CD4-positive, alpha-beta T cell (primary cell): ENCODE measurements at places on chromosomes 4 and X. TPM values are rescaled to one million over a fixed set of nuclear protein-coding genes. Genes with fewer than 3 reads are reported as not detected.

The KIT gene
- 0.05 TPM for total RNA-seq

The ENPP6 gene
- not detected for total RNA-seq

The MAGEB1 gene
- total RNA-seq = not detected

- DNase-seq = no peak
- no peaks in the 10 kb centered on the region for H3K4me1 ChIP-seq
- no peaks in the 10 kb centered on the region for H3K36me3 ChIP-seq
- H3K27ac ChIP-seq = no peak overlapping the region
- H3K4me3 ChIP-seq = no peak overlapping the region
Measured at GRCh38 chr4:147037069-147037468, 91.4 kb upstream of the TTC29 start.

- no peak overlapping the region for H3K27ac ChIP-seq
- H3K4me1 ChIP-seq = peaks cover 45% of the 10 kb centered on the region
- H3K4me3 ChIP-seq = no peak overlapping the region
- H3K36me3 ChIP-seq = peaks cover 50% of the 10 kb centered on the region
Measured at GRCh38 chrX:71609095-71609750, 9.1 kb downstream of the CXCR3 start.

DNA sequence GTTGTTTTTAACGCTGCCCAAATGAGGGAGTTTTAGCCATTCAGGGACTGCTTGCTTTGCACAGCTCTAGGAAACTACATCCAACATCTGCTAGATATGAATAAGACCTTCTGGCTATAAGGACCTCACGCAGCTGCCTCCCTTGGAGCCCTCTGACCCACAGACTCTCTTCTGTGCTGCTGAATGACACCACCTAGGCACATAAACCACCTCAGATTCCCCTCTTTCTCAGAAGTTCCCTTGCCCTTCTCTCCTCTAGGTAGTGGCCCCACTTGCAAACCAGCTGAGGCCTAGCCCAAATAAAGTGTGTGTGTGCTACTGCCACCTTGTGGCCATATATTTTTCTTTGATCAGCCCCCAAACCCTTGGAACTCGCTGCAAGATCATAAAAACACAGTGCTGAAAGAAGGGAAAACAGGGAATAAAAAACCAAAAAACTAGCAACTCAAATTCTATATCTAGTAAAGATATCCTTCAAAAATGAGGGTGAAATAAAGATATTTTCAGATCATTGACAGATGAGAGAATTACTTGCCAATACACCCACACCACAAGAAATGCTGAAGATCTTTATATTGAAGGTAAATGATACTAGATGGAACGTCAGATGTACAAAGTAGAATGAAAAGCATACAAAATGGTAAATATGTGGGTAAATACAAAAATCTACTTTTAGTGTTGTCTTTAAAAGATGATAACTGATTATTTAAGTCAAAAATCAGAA lies 265.9 kb downstream of the ADAMTS3 start:
- DNase-seq = peak; percentile 14
- no peak overlapping the region for H3K27ac ChIP-seq
- no peaks in the 10 kb centered on the region for H3K36me3 ChIP-seq
- H3K4me3 ChIP-seq = no peak overlapping the region

DNA sequence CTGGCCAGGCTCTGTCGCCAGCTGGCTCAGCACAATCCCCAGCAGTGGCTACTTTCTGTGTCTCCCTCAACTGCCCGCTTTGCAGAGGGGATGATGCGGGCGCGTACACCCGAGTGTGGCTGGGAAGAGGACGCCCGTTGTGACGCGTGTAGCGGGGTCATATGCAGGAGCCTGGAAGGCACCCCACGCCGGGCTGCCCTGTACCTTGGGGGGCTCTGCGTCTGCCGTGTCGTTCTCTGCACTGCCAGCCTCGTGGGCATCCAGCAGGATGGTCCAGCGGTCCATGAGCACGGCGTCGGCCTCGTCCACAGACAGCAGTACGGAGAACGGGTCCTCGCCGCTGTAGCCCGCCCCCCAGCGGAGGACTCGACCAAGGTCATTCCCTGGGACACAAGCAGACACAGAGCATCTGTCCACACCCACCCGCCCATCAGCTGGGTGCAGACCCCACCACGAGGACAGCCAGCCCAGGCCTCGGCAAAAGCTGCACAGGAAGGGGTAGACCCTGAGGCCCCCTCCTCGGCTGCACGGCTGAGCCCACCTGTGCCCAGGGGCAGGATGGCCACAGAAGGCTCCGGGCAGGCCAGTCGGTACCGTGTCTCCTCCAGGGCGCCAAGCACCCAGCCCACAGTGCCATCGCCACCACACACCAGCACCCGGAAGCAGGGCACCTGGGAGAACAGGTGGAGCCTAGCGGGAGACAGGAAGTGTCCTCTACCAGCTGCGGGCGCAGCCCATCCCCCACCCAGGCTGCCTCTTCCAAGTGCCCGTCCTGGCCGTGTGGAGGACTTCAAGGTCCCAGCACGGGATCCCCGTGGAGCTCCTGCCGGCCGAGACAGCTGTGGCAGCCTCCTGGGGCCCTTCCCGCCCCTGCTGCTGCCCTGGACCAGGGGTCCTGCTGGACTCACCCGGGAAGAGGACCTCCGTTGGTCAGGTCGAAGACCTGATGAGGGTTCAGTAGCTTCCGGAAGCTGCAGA lies 10.8 kb downstream of the DGKQ start:
- H3K27me3 ChIP-seq = no peaks in the 10 kb centered on the region
- DNase-seq = no peak
- H3K27ac ChIP-seq = no peak overlapping the region
- H3K4me1 ChIP-seq = no peaks in the 10 kb centered on the region
- H3K4me3 ChIP-seq = no peak overlapping the region
- peaks cover 13% of the 10 kb centered on the region for H3K36me3 ChIP-seq

DNA sequence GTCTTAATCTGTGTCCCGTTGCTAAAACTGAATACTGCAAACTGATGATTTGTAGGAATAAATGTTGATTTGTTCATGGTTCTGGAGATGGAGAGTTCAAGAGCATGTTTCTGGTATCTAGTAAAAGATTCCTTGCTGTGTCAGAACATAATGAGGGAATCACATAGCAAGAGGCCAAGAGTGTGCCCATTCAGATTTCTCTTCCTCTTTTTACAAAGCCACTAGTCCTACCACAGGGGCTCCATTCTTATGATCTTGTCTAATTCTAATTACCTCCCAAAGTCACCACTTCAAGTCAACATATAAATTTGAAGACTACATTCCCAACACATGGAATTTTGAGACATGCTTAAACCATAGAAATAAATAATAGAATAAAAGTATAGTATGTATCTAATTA lies 608.8 kb upstream of the EPHA5 start:
- no peaks in the 10 kb centered on the region for H3K36me3 ChIP-seq
- H3K4me1 ChIP-seq = no peaks in the 10 kb centered on the region
- no peak overlapping the region for H3K27ac ChIP-seq
- DNase-seq = no peak

GRCh38 chrX:63250253-63250868 lies 100.8 kb downstream of the SPIN4 start:
- H3K4me3 ChIP-seq = no peak overlapping the region
- H3K36me3 ChIP-seq = no peaks in the 10 kb centered on the region
- no peak overlapping the region for H3K27ac ChIP-seq
- H3K4me1 ChIP-seq = no peaks in the 10 kb centered on the region
- no peak for DNase-seq

- H3K27ac ChIP-seq = no peak overlapping the region
- no peaks in the 10 kb centered on the region for H3K36me3 ChIP-seq
- no peak overlapping the region for H3K4me3 ChIP-seq
Measured at GRCh38 chrX:140572724-140573123, 67.9 kb upstream of the SOX3 start.

DNA sequence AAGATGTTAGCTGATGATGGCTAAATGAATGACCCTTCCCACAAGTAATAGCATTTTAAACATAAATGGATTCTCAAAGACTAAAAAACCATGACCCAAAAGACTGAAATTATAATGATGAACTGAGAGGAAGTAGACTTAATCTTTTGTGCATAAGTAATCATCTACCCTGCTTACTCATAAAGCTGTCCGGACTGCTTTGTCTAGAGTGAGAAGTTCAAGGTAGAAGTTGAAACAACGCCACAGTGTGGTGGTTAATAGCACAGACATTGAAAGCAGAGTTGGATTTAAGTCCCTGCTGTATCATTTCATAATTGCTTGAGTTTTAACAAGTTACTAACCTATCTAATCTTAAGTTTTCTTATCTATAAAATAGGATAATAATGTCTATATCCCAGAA lies 346.6 kb downstream of the CENPC start:
- H3K4me1 ChIP-seq = no peaks in the 10 kb centered on the region
- no peak overlapping the region for H3K27ac ChIP-seq
- H3K27me3 ChIP-seq = no peaks in the 10 kb centered on the region

GRCh38 chrX:69096963-69097362 lies 68.3 kb downstream of the PJA1 start:
- DNase-seq = no peak
- no peaks in the 10 kb centered on the region for H3K36me3 ChIP-seq
- no peaks in the 10 kb centered on the region for H3K4me1 ChIP-seq
- H3K4me3 ChIP-seq = no peak overlapping the region
- no peak overlapping the region for H3K27ac ChIP-seq
